ENCODE measurements at places on chromosomes 7 and 10.

GRCh38 chr7:101518336-101518735 is 110.8 kb downstream of the MYL10 start:
- no peak for DNase-seq

DNA sequence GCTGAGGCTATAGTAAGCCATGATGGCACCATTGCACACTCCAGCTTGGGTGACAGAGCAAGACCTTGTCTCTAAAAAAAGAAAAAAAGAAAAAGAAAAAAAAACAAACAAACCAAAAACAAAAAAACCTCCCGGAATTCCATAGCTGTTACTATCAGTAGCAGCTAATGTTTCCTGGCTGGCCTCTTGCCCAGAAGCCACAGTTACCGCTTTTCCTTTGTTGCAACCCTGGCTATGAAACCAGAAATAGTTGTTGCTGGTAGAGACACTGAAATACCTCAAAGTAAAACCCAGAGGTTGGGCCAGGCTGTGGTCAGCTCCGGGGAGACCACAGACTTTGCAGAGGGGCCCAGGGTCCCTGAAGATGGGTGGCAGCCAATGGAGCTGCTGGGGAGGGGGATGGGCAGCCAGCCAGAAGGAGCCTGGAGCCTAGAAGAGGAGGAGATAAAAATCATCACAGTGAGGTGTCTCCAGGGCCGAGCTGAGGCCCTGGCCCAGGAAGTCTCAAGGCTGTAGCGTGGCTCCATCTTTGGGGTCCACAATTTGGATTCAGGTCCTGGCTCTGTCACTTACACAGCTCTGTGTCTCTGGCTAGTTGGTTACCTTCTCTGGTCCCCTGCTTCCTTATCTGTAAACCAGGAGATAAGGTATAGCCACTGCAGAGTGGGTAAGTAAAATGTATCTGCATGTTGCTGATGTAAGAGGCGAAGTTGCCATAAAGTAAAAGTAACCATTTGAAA is 3.4 kb upstream of the CHST12 start:
- no peak for DNase-seq

DNA sequence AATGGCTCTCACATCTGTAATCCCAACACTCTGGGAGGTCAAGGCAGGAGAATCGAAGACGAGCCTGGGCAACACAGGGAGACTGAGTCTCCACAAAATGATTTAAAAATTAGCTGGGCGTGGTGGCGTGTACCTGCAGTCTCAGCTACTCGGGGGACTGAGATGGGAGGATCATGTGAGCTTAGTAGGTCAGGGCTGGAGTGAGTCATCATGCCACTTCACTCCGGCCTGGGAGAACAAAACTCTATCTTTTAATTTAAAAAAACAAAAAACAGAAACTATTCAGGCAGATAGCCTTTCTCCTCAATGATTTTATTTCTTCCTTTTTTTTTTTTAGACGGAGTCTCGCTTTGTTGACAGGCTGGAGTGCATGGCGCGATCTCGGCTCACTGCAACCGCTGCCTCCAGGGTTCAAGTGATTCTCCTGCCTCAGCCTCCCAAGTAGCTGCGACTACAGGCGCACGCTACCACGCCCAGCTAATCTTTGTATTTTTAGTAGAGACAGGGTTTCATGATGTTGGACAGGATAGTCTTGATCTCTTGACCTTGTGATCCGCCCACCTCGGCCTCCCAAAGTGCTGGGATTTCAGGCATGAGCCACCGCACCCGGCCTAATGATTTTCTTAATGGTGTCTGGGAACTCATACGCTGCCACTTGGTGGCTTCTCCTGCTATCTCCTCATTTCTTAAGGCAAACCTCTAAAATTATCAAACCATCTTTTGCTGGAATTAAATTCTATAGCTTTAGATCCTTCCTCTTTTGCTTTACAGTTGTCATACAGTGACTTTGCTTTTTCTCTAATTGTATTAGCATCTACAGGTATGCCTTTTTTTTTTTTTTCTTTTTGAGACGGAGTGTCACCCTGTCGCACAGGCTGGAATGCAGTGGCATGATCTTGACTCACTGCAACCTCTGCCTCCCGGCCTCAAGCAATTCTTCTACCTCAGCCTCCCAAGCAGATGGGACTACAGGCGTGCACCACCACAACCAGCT is 22.9 kb downstream of the SRPK2 start:
- DNase-seq = no peak

DNA sequence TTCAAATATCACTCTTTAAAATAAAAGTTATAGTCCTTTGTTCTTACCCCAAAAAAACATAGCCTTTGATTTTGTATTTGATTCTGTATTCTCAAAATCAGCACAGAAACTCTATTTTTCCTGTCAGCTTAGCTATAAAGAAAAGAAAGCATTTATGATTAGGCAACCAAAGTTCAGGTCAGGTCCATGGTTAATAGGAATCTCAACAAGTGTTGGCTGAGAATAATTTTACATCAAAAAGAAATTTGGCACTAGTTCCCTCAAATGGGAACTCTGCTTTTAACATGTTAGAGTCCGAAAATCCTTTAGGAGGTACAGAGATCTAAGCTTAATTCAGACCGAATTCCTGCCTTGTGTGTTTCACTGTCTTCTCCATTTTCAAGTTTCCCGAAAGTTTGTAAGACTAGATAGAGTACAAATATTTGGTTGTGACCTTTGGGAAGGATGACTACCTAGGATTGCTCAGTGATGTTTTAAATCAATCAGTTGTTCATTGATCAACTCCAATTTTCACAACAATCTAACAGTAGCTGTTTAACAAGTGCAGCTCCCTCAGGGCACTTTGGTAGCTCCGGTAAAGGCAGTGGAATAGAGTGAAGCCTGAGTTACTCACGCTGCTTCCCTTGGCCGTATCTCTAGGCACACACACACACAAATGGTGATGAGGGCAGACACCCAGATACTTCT is 8.8 kb upstream of the ENO4 start:
- DNase-seq = no peak

GRCh38 chr7:138465046-138465445 is 5.0 kb downstream of the TRIM24 start:
- DNase-seq = no peak

DNA sequence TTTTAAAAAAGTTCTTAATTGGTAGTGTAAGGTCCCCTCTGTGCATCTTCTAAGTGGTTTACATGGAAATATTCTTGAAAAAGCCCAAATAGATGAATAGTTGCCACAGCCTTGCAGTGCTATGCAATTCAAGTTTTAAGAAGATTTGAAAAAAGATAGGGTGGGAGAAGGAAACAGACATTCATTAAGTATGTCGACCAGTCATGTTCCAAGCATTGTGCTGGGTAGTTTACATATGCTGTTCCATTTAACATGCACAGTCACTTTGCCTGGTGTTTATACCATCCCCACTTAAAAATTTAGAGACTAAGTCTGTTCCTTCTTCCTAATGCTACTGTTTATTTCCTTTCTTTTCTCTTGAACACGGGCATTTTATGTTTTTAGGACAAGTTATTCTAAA is 28.1 kb upstream of the NAMPT start:
- DNase-seq = no peak

DNA sequence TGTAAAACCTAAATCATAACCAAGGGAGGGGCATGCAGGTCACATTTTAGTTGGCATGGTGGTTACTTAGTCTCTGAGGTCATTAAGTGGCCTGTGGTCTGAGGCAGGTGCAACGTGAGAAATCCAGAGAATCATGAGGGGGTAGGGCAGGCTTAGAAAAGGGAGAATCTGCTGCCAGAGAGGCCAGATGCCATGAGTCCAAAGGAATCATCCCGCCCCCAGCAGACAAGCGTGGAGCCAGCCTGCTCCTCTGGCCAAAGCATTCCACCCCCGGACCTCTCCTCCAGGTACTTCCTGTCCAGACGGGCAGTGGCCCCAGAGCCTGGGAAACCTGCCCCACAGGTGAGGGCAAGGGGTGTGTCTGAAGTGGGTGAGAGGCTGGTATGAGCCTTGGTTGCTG is 196.4 kb upstream of the ZNF32 start:
- peak; percentile 69 for DNase-seq

- no peak for DNase-seq
These were observed 146.3 kb upstream of the LRGUK start for GRCh38 chr7:133980804-133981203.

DNA sequence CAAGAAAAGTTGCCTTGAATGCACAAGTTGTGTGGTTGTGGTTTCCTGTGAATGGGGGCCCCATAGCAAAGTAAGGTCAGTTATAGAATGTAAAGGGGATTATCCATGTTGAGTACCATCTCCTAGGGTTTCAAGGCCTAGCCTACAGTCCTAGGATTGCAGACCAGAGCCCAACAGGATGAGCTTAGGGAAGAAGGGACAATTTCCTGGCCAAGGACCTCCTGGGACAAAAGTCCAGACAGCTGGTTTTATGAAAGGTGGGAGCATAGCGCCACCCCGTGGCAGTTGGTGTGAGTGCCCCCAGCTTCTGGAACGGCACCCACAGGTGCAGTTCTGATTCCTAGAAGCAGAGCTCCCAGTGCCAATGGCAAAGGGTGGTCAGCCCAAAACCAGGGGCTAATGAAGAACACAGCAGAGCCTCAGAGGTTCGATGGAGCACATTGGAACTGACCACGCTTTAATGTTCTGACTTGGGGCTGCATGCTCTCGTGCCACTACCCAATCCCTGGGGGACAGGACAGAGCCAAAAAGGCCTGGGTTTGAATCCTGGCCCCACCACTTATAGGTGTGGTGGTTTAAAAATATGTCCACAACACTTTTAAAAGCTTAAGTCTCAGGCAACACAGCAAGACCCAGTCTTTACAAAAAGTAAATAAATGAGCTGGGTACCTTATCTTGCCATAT is 25.8 kb upstream of the TMEM120A start:
- no peak for DNase-seq

GRCh38 chr7:82323806-82324205 is 119.8 kb downstream of the CACNA2D1 start:
- no peak for DNase-seq

DNA sequence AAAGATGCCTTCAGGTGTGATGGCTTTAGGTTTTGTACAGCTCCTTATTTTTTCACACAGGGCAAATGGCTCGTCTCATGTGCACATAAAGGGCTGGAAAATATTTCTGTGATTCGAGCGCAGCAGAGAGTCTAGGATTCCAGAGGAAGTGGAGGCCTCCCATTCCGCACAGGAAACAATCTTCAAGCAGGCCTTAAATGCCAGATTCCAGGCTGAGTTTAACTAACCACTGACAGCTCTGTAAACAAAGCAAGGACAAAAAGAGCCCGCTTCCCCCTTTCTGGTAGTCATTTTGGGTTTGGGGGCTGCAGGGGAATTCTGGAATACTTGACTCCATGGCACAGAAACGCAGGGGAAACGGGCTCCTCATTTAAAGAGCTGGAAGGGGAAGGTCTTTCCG is 87.2 kb downstream of the CALD1 start:
- no peak for DNase-seq

- no peak for DNase-seq
These were observed 71.0 kb upstream of the TMEM140 start for GRCh38 chr7:135076882-135077281.

DNA sequence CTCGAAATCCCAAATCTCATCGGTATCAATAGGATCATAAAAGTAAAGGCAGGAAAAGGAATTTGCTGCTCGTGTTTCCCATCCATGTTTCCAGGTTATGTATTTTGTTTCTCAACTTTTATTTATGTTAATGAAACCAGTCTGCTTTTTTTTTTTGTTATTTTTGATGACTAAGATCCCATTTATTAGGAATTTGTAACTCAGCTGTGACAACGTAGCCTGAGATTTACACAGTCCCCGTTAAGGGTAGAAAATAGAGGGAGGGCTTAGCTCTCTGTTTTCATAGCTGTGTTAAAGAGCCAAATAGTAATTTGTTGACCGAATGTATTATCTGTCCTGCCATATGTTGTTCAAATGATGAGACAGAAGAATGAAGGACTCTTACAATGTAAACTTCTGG is 164.0 kb downstream of the MGMT start:
- no peak for DNase-seq

DNA sequence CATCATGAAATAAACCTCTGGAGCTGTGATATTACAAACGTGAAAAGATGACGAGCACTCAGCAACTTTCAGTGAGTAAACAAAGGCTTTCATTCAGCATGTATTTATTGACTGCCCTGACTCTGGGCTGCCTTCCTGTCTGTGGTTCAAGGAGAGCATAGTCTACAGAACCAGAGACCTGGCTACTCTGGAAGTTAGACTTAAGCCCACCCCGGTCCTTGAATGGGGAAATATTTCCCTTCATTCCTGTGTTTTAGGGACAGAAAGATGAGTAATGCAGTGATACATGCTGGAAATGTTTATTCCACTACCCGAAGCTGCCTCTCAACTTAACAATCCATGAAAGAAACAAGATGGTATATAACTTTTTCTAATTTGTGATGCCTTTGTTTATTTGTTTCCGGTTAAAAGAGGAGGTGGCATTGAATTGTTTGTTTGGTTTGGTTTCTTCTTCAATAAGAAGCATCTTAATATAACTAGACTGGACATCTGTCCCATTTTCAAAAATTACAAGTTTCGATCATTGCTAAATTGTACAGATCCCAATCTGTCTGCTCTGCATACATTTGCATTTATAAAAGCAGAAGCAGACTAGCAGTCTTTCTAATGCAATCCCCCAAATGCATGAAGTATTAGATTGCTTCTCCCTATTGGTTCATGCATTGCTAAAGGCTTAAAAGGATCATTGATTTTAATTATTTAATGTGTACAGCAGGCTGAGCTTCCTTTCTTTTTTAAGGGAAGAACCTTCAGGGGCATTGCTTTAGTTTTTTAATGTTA is 57.7 kb downstream of the TRUB1 start:
- no peak for DNase-seq

- no peak for DNase-seq
These were observed 111.3 kb upstream of the TNS3 start for GRCh38 chr7:47693216-47693615.

GRCh38 chr10:35074266-35074665 is 15.9 kb downstream of the CUL2 start:
- no peak for DNase-seq

- DNase-seq = no peak
These were observed 29.7 kb downstream of the C1QL3 start for GRCh38 chr10:16491933-16492332.

DNA sequence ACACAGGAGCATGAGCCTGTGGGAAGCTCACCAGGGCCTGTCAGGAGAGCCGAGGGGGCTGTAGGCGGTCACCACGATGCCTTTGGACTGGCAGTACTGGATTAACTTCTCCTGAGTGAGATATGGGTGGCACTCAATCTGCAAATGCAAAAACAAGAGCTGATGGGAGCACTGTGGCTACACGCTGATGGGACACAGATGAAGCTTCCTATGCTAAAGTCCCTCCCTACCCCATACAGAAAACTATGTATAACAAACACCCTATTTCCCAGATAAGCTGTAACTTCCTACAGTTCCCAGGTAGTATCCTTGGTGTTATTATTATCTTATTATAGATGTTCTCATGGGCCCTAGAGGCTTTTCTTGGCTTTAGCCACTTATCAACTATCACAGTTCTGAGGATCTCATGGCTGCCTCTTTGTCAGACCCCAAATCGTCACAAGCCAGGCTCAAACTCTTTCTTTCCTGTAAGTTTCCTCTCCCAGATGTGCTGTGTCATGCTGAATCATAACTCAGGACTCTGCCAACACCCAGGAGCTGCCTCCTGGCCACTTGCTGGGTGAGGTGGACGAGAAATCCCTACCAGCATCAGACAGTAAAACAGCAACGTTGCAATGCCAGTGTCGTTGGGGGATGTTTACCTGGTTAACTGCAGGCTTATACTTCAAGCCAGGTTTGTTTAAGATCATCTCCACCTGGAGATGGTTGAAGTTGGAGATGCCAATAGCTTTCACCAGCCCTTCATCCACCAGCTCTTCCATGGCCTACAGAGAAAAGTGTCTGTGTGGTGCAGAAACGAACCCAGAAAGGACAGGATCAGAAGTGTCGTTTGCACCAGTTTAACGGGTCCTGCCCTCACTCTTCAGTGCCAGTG is 10.3 kb downstream of the AKR1B1 start:
- no peak for DNase-seq

GRCh38 chr7:2212906-2213305 is 19.8 kb downstream of the MAD1L1 start:
- DNase-seq = no peak

Data from coronary artery (tissue), 2 donors.